ENCODE measurements at places on chromosomes 6 and 20. TPM values are rescaled to one million over a fixed set of nuclear protein-coding genes. Genes with fewer than 3 reads are reported as not detected.
A peak's percentile ranks its signal among the peaks of the same experiment; 100 is the strongest.

- DNase-seq: no peak
Observed at GRCh38 chr20:40451552-40451951, 237.5 kb downstream of the MAFB start.

GRCh38 chr6:32108727-32109113, 418 bp downstream of the TNXB start:
- no peak for DNase-seq

DNA sequence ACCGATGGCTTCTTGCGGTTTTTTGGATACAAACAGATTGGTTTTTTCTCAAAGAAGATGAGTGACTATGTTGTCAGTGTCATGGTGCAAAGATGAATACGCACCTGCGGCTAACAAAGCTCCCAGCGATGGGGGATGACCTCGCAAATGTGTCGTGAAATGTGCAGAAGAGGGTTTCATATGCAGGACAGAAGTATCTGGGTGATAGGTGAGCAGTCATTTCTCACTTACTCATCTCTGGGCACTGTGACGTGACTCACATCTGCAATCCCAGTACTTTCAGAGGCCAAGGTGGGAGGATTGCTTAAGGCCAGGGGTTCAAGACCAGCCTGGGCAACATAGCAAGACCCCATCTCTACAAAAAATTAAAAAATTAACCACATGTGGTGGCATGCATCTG, 216.3 kb downstream of the ERMARD start:
- DNase-seq: no peak

DNA sequence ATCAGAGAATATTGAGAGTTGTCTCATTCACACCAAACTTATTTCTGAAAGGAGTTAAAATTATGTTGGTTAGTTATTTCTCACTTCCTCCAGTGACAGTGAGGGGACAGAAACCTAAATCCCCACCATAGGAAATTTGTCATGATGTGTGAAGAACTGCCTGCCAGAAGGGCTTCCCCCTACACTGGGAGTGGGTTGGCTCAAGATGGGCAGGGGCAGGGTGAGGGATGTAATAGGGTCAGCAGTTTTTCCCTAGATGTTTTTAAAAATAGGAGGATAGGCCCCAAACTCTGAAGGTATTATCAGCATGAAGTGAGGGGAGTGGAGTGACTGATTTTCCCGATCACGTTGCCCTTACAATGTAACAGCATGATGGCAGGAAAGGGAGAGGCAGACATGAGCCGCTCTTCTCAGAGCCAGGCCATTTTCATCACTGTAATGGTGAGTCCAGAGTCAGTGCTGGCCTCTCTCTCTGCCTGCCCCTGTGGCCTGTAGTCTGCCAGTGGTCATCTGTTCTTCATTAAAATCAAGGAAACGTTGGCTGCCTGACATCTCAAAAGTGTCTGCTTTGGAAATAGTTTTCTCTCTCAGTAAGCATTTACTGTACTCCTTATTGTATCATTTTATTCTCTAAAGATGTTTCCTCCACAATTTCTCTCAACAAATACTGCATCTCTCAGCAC, 59.8 kb upstream of the SYNJ2 start:
- no peak for DNase-seq

GRCh38 chr6:15107644-15108382, 138.1 kb upstream of the JARID2 start:
- no peak for DNase-seq

DNA sequence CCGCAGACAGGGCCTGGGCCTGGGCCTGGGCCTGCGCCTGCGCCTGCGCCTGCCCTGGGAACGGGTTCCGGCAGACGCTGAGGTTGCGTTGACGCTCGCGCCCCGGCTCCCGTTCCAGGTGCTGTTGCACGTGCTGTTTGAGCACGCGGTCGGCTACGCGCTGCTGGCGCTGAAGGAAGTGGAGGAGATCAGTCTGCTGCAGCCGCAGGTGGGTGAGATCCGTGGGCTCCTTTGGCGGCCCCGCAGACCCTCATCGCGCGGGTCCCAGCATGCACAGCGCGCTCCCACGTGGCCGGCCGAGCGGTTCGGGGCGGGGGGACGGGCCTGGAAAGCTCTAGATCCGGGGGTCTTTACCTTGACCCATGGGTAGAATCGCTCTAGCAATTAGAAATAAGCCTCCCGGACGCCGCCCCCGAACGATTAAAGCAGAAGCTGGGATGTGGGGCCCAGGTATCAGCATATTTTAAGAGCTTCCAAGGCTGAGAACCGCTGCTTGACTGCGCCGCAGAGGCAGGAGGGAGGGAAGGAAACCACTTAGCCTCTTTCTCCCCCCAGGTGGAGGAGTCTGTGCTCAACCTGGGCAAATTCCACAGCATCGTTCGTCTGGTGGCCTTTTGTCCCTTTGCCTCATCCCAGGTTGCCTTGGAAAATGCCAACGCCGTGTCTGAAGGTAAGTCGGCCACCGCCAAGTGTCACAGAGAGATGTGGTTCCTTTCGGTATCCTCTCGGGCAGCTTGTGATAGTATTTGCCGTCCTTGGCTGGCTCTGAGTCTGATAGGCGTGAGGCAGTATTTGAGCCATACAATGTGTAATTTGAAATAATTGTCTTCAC, 508 bp downstream of the NOP56 start:
- DNase-seq: no peak

DNA sequence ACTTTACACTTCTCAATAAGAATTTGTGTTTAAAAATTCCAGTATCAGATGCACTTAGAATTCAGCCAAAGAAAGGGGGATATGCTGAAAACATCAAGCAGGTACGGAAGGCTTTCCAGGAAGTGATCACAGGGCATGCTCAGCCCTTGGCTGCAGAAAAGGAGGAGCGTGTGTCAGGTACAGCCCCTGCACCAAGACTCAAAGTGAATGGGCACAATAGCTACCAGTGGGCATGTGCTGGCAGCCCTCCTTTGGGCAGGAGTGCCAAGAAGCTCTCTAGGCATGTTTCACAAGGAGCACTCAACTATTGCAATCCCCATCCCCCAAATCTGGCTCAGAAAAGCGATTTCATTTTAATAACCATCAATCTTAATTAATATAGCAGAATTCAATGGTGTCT, 298.8 kb downstream of the GMDS start:
- DNase-seq: no peak

DNA sequence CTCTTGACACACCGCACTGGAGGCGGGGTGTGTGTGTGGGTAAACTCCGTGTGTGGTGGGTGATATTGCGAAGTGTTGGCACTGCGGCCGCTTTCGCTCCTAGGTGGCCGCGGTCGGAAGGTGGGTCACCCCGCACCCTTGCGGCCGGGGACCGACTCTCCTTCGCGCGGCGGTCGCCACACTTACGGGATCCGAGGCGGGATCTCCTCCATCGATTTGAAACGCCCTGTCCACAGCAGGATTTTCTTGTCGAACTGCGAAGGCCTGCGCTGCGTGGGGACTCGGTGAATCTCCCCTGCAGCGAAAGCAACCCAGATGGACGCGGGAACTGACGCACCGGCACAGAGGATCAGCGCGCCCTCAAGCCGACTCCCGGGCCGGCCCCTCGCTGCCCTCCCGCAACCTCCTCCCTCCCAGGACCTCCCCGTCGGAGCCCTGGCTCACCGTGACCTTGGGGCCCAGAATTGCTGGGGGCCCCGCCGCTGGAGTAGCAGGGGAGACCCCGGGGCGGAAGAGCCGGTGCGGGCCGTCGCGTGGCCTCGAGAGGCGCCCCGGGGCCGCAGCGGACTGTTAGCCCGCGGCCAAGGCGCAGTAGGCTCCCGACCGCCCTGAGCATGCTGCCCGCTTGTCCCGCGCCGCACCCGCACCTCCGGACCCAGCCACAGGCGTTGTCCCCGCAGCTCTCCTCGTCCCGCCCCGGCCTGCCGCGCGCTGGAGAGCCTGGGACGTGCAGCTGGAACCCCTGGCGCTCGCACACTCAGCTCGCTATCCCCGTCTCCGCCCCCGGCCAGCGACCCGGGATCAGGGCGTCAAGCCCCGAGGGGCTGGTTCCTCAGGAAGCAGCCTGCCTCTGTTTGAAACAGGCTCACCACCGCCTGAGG, at the start of gene FAM162B:
Gene FAM162B (minus strand): TSS at position 759 of the 881 bp plus-strand sequence. CDS start 143 bp downstream, at position 616.
- DNase-seq: peak; percentile 76

DNA sequence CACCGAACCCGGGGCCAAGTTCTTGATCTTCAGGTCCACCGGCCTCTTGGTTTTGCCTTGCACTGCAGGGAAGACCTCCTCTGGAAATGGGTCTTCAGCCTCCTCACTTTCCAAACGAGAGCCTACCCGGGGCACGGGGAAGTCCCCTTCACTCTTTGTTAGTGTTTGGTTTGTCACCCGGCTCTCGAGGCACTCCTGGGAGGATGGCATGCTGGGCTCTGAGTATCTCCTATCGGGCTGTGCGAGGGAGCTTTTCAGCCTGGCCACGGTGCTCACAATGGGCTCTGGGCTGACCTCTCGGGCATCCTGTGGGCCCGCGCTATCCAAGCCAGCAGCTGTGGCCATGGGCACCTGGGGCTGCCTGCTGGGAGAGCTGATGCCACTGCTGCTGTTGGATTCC, 8.1 kb downstream of the TAGAP start:
- DNase-seq: no peak

GRCh38 chr6:71012866-71013469, 56.1 kb upstream of the B3GAT2 start:
- peak; percentile 86 for DNase-seq

- no peak for DNase-seq
Observed at GRCh38 chr6:9503111-9503761, 911.6 kb downstream of the TFAP2A start.

DNA sequence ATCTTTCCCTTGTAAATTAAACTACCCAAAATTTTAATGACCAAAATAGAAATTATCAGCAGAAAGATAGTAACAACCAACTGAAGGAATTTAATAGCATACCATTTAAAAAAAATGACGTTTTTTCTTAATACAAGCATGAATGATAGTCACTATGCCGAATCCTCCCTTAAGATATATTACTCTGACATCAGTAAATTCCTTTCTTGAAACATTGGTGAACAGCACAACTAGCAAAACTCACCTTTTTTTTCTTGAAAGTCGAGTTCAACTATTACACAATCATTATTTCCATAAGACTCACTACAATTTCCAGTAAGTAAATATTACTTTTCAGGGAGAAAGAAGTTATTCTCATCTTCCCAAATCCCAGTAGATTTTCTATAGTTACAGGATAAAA, 433.2 kb downstream of the GRIK2 start:
- DNase-seq: peak; percentile 1

- no peak for DNase-seq
Observed at GRCh38 chr20:51497542-51498467, 44.7 kb downstream of the NFATC2 start.

GRCh38 chr6:4790158-4790899, 14.1 kb downstream of the CDYL start:
- no peak for DNase-seq

DNA sequence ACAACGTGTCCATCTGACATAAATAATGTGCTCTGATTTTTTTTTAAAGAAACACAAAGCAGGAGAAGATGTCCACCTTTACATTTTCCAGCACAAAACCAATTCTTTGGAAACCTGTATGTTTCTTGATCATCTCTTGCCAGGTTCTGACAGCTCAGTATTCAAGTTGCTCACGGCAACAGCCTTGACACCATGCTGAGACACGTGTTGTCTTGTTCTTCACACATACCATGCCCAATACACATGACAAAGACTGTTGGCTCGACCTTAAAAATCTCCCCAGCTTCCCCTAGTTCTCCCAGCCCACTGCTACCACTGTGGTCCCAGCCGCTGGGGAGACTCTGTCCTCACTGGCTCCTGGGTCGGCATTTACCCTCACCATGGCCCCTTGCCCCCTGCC, 518.9 kb downstream of the PREX1 start:
- no peak for DNase-seq

DNA sequence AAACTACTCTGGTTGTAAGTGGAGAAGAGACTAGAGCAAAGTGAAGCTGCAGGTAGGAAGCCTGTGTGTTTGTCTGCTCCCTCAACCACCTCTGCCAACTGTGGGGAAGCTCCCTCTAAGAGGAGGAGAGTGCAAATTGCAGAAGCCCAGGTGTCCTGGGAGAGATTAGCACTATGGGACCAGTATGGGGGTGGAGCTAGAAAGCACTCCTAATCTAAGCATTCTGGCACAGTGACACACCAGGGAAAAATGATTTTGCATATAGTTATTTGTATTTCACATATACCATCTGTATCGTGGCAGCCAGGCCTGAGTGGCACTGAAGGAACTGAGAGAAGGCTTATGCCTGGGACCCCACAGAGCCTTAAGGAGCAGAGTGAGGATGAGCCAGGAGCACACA, 12.8 kb downstream of the GSTA1 start:
- no peak for DNase-seq

DNA sequence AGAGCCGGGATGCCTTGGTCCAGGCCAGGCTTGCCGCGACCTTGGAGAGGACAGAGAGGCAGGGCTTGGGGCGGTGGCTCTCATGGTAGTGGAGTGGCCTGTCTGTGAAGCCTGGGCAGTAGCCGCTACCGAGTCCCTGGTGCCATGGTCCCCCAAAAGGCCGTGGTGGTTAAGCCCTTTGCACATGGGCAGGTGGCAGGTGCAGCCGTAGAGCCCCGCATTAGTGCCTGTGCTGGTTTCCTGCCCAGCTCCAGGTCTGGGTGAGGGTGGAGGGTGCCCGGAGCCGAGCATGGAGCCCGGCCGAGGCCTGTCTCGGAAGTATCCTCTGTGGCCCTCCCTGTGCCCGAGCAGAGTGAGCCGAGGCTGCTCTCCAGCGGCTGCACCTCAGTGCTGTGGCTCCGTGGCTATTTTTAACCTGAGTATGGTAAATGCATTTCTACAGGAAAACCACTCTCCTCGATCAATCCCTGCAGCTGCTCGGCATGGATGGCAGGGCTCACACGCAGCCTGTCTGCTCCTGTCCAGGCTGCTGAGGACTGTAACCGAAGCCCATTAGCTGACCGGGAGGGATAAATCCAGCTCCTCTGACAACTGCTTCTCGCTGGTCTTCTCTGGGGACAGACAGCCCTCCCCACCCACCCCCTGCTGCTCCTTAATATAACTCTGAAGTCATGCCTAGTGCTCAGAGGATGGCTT, 36.3 kb upstream of the GATA5 start:
- DNase-seq: no peak

DNA sequence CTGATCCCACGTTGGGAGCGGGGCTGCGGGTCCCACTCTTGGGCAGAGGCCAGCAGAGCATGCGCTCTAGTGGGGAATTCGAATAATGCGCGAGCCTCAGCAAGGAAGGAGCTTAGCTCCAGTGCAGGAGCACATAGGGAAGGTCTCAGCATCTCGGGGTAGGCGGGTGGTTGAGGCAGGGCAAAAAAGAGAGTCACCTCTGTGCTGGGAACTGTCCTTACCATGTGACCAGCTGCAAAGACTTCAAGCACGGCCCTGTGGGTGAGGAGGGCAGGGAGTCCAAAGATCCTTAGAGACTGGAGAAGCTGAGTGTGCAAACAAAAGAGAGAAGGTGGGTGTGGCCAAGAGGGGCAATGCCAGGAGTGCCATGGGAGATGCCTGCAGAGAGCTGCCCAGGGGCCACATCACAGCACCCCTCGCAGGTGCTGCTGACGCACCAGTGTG, 79.2 kb upstream of the CD93 start:
- DNase-seq: peak; percentile 23

The RBM24 gene
- 0.25 TPM for polyA plus RNA-seq

The TRIM10 gene
- polyA plus RNA-seq: not detected

The EPHA7 gene
- polyA plus RNA-seq: 0.56 TPM

The SSTR4 gene
- polyA plus RNA-seq: not detected

The NOX3 gene
- not detected for polyA plus RNA-seq
